ENCODE measurements at places on chromosomes 1 and 21. TPM values are rescaled to one million over a fixed set of nuclear protein-coding genes. Genes with fewer than 3 reads are reported as not detected.
A peak's percentile ranks its signal among the peaks of the same experiment; 100 is the strongest.

DNA sequence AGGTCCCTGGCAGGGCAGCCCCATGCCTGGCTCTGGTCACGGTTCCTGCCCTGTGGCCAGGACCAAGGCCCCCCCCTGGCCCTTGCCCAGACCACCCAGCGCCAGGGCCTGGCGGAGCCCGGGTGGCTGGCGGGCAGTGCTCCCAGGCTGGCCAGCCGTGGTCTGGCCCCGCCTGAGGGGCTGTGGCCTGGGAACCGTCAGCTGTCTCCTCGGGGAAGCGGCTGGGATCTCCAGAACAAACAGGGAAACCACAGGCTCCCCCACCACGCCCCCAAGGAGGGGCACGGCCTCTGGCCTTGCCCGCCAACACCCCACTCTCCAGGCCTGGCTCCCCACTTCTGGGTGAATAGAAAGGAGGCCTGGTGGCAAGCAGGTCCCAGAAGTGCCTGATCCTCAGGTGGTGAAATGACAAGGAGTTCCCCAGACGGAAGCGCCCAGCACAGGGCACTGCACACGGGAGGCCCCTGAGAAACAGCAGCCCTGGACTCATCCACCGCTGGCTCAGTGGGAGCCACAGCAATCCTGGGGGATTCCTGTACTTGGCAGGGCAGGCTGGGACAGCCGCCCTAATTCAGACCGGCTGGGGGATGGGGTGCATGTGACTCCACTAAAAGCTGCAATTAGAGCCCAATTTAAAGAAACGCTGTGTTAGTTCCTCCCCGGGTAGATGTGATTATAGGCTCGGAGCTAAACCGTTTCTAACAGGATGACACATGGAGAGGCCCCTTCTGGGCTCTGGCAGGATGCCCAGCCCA lies 78.9 kb downstream of the RAP1GAP start:
- H3K4me3 ChIP-seq, result no peak overlapping the region
- no peak for DNase-seq
- no peaks in the 10 kb centered on the region for H3K36me3 ChIP-seq

- peaks cover 71% of the 10 kb centered on the region for H3K4me1 ChIP-seq
- H3K36me3 ChIP-seq, result no peaks in the 10 kb centered on the region
- H3K27ac ChIP-seq, result peak overlapping the region; percentile 87
- no peak overlapping the region for H3K4me3 ChIP-seq
- DNase-seq, result no peak
These were observed 67.6 kb downstream of the CASZ1 start for GRCh38 chr1:10728595-10729410.

DNA sequence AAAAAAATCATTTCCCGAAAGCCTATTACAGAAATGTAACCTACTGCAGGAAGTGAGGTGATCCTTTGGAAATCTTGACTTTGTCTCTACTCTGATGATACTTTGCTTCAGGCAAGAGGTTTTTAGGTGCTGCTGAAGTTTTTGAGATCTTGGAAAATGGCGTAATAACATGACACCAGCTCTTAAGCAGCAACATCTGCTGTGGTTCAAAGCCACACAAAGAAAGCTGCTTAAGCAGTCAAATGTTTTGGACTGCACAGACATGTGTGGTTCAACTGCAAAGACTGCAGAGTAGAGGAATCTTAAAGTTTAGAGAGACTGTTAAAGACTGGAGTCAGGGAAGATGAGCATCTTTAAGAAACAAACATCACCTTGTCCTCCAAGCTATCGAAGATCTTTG lies 139.0 kb downstream of the RASAL2 start:
- H3K27me3 ChIP-seq, result no peaks in the 10 kb centered on the region
- H3K27ac ChIP-seq, result no peak overlapping the region
- peaks cover 5% of the 10 kb centered on the region for H3K4me1 ChIP-seq
- no peaks in the 10 kb centered on the region for H3K36me3 ChIP-seq

DNA sequence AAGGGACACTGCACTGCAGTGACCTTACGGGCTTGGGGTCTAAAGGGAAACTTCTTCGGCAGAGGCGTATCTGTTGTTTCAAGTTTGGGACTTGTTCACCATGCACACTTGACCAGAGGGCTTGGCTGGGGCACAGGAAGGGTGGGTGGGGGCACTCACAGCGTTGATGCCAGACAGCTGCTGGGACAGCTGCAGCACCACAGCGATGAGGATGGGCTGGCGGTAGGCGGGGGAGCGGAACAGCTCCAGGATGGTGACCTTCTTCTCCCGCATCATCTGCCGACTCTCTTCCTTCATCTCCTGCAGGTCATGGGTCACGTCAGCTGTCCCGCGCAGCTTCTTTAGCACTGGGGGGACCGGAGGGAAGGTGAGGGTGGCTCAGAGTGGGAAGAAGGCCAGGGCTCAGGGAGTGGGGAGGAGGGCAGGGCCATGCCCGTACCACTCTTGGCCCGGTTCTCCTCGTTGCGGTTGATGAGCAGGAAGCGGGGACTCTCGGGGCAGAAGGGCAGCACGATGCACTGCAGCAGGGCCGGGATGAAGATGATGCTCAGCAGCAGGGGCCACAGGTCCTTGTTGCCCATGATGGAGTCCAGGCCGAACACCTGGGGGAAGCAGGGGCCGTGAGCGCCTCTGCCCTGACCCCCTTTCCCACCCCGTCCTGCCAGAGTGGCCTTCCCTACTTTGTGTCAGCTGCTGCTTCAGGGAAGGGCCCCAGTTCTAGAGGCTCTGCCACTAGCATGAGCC lies 29.1 kb downstream of the SLC2A1 start:
- peaks cover 25% of the 10 kb centered on the region for H3K4me1 ChIP-seq
- H3K27me3 ChIP-seq, result no peaks in the 10 kb centered on the region
- DNase-seq, result no peak
- H3K4me3 ChIP-seq, result no peak overlapping the region
- peaks cover 39% of the 10 kb centered on the region for H3K36me3 ChIP-seq
- H3K27ac ChIP-seq, result no peak overlapping the region

DNA sequence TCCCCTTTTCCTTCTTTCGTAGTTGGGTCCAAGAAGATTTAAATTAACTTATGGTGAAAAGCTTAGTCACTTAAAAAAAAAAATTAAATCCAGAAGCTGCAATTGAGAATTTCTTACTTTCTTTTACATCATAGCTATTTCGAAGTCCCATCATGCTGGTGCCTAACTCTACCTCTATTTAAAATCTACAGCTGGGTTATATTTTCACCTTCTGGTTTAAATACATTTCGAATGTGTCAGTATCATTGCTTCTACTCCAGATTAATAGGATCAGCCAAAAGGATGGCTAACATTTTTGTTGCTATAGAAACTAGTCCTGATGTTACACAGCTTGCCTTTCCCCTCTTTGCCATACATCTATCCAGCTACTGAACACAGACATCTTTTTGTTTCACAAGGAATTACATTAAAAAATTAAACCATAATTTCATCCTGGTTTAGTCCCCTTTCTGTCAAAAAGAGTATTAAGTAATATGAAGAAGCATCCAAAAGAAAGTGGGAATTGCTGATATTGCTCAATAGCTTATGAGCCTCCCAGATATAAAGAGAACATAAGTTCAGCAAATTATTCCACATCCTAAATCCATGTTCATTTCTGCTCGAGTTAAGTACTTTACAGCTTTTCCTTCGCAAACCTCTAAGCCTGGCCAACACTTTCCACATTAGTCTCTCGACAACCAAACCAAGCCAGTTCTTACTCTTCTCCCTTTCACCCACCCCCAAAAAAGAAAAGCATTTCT lies 396.7 kb upstream of the DAB1 start:
- H3K36me3 ChIP-seq, result no peaks in the 10 kb centered on the region
- H3K27me3 ChIP-seq, result no peaks in the 10 kb centered on the region
- H3K4me3 ChIP-seq, result no peak overlapping the region
- no peak for DNase-seq
- H3K27ac ChIP-seq, result no peak overlapping the region

DNA sequence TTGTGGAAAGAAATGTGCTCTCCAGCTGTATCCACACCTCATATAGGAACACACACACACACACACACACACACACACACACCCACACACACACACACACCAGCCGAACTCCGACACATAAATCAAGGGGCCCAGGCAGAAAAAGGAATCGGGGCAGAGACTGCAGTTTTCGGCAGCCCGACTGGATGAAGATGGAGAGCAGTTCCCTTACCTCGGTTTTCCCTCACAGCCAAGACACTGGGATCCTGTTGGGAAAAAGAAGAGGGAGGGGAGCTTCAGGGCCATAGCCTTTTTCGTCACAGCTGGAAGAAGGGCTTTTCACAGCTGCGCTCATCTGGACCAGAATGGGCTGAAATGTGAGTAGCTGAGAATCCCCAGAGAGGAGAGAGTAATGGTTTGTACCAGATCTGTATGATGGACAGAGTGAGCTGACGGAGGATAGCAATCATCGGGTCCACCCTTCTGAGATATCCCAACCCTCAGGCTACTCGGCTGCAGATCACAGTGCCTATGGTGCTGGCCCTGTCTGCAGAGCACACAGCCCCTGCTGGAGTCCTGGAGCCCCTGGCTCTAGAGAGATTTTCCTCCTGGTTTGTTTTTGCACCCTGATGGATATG lies 37.7 kb downstream of the PIK3C2B start:
- no peak overlapping the region for H3K27ac ChIP-seq
- peaks cover 9% of the 10 kb centered on the region for H3K36me3 ChIP-seq
- H3K4me1 ChIP-seq, result peaks cover 44% of the 10 kb centered on the region
- DNase-seq, result peak; percentile 58
- no peak overlapping the region for H3K4me3 ChIP-seq

Gene AMY1B
- not detected for total RNA-seq

- H3K4me1 ChIP-seq, result peaks cover 12% of the 10 kb centered on the region
- peaks cover 2% of the 10 kb centered on the region for H3K36me3 ChIP-seq
- no peak overlapping the region for H3K4me3 ChIP-seq
- peak; percentile 75 for DNase-seq
- no peaks in the 10 kb centered on the region for H3K27me3 ChIP-seq
- peak overlapping the region; percentile 53 for H3K27ac ChIP-seq
These were observed 177.1 kb downstream of the GPATCH2 start for GRCh38 chr1:217453816-217454215.

All from heart left ventricle (tissue), 16 donors.